ENCODE measurements at places on chromosomes 4 and X. TPM values are rescaled to one million over a fixed set of nuclear protein-coding genes. Genes with fewer than 3 reads are reported as not detected.

The CEP44 gene
- 29.3 TPM for total RNA-seq

The MAGEC2 gene
- not detected for total RNA-seq

The CPLX1 gene
- 0.61 TPM for total RNA-seq

The AASDH gene
- total RNA-seq: 12.0 TPM

The LRRC66 gene
- total RNA-seq: 0.19 TPM

The PCDH10 gene
- total RNA-seq: not detected

The SMPX gene
- total RNA-seq: not detected

The FAM47E gene
- total RNA-seq: not detected

The NDP gene
- total RNA-seq: not detected

The FAM9C gene
- not detected for total RNA-seq

The RHOXF1 gene
- not detected for total RNA-seq

The FAM9B gene
- total RNA-seq: not detected

DNA sequence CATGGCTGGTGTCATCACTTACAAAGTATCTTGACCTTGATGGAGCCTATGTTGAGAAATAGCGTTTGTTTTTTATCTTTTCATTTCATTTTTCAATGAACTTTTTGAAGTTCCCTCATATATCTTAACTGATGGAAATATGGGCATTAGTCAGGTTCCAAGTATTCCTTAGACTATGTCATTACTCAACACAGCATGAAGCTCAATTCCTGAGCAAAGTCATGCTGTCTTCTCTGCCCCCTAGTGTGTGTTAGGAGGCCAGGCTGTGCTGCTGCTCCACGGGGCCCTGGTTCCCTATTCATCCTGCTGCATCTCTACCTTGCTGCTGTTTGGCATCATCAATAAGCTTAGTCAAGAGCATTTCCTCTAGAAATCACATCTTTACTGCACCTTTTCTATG lies 40.9 kb downstream of the GPR143 start:
- DNase-seq: no peak

DNA sequence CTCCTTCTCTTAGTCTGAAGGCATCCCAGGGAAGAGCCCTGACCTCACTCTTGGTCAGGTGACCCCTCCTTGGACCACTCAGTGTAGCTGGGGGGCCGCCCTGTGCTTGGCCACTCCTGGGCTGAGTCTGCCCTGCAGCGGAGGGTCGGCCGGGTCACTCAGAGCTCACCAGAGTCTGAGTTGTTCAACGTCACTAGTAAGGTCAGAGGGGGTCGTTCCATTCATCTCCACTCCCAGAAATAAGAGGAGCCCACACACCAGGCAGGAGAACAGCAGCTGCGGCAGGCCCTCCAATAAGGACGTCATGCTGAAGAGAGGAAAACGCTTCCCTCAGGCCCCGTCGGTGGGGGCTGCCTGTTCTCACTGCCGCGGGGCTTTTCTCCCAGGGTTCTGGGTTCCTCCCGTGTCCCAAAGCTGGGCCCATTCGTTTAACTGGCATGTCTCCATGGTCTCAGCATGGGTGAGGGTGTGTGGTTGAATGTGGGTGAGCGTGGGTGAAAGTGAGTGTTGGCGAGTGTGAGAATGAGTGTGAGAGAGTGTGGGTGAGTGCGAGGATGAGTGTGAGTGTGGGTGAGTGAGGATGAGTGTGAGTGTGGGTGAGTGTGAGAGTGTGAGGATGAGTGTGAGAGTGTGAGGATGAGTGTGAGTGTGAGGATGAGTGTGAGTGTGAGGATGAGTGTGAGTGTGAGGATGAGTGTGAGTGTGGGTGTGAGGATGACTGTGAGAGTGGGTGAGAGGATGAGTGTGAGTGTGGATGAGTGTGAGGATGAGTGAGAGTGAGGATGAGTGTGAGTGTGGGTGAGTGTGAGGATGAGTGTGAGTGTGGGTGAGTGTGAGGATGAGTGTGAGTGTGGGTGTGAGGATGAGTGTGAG lies 47.7 kb downstream of the ING2 start:
- no peak for DNase-seq

- no peak for DNase-seq
These were observed 73.2 kb upstream of the ANXA10 start for GRCh38 chr4:168019019-168019651.

GRCh38 chr4:1169691-1170096 lies 2.7 kb downstream of the SPON2 start:
- DNase-seq: no peak

DNA sequence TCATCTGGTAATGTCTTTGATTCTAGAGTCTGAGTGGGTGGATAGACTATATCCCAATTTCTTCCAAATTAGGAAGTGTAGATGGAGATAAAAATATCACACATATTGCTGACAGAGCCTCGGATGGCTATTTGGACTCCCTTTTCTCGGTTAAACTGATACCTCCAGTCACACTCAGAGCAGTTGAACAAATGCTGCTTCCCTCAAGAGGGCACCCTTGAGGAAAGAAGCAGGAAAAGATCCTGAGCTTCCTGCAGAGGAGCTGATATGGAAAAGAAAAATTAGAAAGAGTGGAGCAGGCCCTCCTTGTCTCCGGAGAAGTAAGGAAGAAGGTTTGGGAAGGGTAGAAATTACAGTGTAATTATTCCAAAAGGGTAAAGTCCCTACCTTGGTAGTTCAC lies 96.2 kb upstream of the CCSER1 start:
- no peak for DNase-seq

- no peak for DNase-seq
These were observed 68.2 kb downstream of the ZNF827 start for GRCh38 chr4:145870155-145871020.

- no peak for DNase-seq
These were observed 35.3 kb upstream of the ADAMTS3 start for GRCh38 chr4:72604324-72604723.

DNA sequence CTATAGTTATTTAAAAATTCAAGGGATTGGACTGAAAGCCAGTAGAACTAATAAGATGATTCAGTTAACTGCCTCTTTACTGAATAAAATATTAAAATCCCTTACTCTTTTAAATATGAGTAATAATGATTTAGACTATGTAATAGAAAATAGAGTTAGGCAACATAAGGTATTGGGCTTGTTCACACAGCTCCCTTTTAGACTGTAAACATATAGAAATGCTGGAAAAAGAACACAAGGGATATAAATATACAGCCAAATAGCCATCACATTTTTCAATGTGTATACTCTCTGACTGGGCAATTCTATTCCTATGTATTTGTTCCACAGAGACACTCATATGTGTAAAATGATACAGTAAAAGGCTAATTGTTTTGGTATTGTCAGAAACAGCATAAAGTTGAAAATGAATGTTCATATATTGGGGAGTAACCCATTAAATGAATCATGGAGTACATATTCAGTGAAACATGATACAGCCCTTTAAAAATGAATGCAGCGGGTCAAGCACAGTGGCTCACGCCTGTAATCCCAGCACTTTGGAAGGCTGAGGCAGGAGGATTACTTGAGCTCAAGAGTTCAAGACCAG lies 129.8 kb downstream of the TBC1D19 start:
- DNase-seq: no peak

- DNase-seq: no peak
These were observed 11.3 kb downstream of the SLC10A6 start for GRCh38 chr4:86837691-86838503.

- no peak for DNase-seq
These were observed 856.4 kb upstream of the INTU start for GRCh38 chr4:126776361-126776760.

GRCh38 chr4:111957997-111958396 lies 187.3 kb upstream of the FAM241A start:
- DNase-seq: no peak

DNA sequence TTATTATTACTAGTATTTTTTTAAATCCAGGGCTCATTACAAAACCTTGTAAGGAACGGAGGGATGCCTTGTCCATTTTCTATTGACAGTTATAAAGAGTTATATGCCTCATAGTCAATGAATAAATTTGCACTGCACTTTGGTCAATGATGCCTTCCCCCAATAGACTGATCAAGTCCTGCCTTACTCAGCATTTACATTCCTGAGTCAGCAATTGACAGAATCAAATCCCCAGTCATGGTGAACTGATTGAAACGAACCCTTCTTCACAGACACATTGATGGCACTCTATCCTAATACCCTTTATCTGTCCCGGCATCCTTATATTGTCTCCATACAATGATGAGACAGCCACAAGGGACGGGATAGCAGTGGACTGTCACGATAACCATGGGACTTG lies 213.2 kb downstream of the NLGN4X start:
- no peak for DNase-seq

DNA sequence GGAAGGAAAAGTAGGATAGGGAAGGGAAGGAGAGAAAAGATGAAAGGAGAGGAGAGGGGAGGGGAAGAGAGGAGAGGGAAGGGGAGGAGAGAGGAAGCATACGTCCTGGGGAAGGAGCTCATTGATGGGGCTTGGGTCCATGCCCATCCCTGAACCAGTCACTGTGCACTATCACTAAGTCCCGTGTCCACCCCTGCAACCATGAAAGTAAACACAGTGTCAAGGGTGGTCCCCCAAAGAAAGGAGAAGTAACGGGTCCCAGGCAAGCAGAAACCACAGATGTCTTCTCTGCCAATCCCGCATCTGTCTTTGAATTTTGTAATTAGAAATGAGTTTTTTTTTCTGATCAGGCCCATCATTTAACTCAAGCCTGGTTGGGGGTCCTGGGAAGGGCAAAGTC lies 55.2 kb downstream of the LGI2 start:
- DNase-seq: no peak

DNA sequence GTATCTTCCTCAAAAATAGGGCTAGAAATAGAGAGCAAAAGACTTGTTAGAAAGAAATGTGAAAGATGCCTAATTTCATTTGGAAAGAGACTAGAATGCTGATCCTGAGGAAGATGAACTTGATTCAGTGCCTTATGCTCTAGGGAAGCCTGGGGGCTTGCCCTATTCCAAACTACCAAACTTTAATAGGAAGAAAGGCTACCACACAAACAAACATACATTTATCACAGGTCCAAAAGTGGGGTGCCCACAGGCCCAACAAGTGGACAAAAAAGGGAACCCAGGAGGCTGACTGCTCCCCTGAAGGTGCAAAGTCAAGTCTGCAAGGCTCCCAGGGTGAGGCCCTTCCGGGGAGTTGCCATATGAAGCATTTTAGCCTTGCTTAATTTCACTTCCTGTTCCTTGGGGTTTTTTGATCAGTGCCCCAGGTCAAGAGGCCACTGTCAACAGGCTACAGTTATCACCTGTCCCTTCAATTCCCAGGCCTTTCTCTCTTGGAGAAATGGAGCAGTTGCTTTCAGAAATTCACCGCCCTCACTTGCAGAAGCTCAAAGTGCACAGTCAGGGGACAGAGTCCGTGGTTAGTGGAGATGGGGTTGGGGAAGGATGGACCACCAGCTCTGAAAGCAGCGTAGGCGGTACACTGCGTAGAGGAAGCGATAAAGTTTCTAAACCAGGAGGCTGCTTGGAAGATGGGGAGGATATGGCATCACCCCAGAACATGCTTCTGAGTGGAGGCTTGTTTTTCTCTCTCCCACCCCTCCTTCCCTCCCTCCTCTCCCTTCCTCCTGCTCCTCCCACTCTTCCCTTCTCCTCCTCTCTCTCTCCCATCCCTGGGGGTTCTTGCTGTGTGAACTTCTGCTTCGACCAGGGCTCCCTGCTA lies 36.4 kb downstream of the TMEM154 start:
- peak; percentile 56 for DNase-seq

DNA sequence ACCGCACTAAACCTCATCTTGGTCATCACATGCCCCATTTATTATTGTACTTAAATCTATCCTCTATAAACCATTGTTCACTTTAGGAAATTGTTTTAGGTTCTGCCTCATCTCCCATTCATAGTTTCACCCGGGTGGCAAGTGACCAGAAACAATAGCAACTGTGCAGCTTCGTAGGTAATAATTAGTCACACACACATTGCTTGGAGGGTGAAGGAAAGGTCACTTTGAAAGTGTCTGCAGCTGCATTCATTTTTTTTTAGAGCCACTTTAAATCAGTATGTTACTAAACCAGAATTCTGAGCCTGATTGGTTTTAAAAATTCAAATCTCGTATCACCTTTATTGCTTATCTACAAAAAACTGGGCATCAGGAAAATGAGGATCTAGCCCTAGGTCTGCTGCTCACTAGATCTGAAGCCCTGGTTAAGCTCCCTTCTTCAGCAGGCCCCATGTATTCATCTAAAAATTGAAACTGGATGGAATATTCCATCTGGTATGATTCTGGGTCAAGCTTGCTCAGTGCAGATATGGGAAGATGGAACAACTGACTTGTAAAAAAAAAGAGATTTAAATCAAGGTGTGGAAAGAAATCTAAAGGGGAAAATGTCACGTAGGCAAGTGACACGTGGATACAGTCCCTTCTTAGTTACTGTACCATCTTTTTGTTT lies 62.4 kb downstream of the LIMCH1 start:
- no peak for DNase-seq

GRCh38 chrX:30253257-30253656 lies 6.3 kb downstream of the MAGEB1 start:
- no peak for DNase-seq

- no peak for DNase-seq
These were observed 73.0 kb upstream of the ZNF518B start for GRCh38 chr4:10530137-10530786.

DNA sequence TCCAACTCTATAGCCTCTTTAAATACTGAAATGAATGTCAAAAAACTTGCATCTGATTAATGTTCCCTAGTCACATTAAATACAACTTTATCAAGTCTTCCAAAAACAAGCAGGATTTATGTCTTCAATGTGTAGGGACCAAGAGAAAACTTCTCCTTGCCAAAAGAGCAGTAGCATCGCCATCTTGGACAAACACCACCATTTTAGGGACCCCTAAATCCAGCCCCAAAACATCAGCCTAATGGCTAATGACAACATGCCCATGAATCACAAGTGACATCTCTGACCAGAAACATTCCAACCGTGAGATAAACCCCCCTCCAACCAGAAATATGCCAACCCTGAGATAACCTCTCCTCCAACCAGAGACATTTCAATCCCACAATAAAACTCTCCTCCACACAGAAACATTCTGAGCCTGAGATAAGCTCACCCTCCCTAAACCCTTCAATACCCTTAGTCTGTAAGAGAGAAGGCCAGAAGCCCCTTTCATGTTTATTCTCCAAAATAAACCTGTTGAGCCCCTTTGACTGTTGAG lies 697.4 kb downstream of the TRAM1L1 start:
- no peak for DNase-seq
